Hindlimb muscle (tissue), 1 donor: ENCODE measurements at places on chromosomes 4 and X.

GRCh38 chr4:113016377-113016776, 33.1 kb upstream of the ANK2 start:
- DNase-seq, result no peak

DNA sequence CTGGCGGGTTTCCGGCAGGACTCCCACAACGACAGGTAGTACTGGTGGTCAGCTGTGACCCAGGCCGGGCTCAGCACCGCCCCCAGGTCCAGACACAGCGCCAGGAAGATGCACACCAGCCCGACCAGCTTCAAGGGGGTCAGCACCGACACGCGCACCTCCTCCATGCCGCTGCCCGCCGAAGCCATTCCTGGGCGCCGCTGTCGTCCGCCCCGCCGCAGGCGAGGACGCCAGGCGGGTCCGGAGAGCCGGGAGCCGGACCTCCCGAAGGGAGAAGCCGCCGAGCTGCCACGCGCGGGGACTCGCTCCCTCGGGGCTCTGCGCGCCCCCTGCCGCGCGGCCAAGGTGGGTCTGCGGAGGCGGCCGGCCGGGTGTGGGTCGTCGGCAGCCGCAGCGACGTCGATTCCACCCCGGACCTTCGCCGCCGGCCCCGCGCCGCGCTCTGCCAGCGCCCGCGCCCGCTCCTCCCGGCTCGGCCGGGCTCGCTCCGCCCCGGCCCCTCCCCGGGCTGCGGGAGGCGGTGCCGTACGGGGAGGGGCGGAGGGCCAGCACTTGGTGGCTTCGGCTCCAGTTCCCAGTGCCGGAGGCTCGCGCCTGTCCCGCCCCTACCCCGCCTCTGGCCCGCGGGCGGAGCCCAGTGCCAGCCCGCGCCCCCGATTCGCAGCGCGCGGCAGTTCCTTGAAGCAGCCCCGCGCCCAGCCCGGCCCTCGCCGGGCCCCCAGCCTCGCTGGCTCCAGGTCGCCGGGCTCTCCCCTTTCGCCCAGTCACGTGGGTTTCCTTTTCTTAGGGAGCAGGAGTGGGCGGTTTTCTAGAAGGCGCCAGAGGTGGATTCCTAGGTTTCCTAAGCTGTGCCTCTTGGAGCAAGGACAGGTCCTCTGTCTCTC, at the start of gene TMEM47:
Gene TMEM47, minus strand, starts transcription at position 444 of the 884 bp plus-strand sequence. Its CDS starts 256 bp downstream, at position 188.
- peak; percentile 74 for DNase-seq

DNA sequence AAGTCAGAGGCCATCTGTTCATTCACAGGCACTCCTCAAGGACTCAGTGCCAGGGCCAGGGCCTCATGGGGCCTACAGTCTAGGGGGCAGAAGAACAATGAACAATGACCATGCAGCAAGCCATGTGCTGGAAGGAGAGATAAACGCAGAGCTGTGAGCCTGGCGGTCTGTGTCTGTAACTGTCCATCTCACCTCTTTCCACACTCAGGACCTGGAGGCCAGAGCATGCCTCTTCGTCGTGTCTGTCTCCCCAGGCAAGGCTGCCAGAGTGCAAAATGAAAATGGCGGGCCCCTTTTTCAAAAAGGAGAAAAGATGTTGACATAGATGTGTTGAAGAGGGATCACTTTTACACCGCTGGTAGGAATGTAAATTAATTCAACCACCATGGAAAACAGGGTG, 78.5 kb downstream of the MSX1 start:
- DNase-seq, result no peak

DNA sequence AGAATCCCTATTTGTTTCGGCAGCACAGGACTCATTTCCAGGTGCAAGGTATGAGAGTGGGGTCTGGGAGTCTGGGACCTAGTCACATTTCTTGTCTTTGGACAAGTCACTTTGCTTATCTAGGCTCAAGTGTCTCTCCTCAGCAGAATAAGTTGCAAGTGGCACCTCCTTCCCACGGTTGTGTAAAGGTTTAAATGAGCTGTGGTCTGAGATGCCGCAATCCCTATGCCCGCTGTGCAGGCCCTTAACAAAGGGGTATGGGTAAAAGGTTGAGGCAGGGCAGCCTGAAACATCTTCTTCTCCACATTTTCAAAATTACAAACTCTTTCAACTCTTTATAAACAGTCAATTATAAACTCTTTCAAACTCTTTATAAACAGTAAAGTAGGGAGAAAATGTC, 93.7 kb downstream of the RTL5 start:
- DNase-seq, result no peak

GRCh38 chr4:8649631-8650361, 57.2 kb downstream of the CPZ start:
- DNase-seq, result no peak

- DNase-seq, result no peak
Observed at GRCh38 chr4:188299161-188299560, 159.9 kb downstream of the TRIML1 start.

- DNase-seq, result no peak
Observed at GRCh38 chr4:189053621-189054020, 887.1 kb upstream of the FRG1 start.

- DNase-seq, result no peak
Observed at GRCh38 chr4:164615964-164616363, 138.0 kb upstream of the SMIM31 start.

GRCh38 chr4:95304898-95305297, 243.9 kb downstream of the UNC5C start:
- DNase-seq, result no peak

GRCh38 chrX:154321594-154321993, 26.0 kb downstream of the TKTL1 start:
- no peak for DNase-seq
